Fibroblast of skin of left biceps (primary cell): ENCODE measurements at places on chromosomes 3 and 15.
A peak's percentile ranks its signal among the peaks of the same experiment; 100 is the strongest.

- DNase-seq = no peak
Observed at GRCh38 chr15:69389426-69389825, 24.7 kb upstream of the KIF23 start.

GRCh38 chr3:23644676-23645075 lies 161.1 kb upstream of the UBE2E1 start:
- DNase-seq = no peak

- DNase-seq = no peak
Observed at GRCh38 chr3:99542767-99543518, 95.5 kb upstream of the COL8A1 start.

GRCh38 chr3:24271228-24271627 lies 223.4 kb downstream of the THRB start:
- no peak for DNase-seq

DNA sequence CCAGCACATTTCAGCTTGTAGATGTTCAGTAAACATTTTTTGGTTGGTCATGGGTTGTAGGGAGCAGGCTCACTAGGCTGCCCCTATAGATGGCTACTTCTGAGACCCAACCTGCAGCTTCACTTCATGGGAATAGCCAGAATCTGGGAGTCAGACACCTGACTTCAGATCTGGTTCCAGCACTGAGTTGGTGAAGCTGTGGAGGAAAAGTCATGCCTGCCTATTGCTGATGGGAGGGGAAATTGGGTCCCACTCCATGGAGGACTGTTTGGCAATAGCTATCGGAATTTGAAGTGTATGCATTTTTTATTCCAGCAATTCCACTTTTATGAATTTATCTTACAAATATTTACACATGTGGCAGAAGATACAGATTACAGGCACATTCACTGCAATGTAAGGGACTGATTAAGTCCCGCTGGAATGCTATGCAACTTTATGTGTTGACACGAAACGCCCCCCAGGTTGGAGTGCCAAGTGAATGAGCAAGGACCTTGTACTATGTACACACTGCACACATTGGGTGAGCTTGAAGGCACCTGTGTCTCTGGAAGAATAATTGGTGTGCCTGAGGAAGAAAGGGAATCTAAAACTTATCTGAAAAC lies 7.8 kb upstream of the CCR1 start:
- DNase-seq = no peak

GRCh38 chr15:39486621-39487457 lies 94.0 kb upstream of the THBS1 start:
- no peak for DNase-seq

GRCh38 chr15:99105514-99106341 lies 848 bp downstream of the SYNM start:
- no peak for DNase-seq

DNA sequence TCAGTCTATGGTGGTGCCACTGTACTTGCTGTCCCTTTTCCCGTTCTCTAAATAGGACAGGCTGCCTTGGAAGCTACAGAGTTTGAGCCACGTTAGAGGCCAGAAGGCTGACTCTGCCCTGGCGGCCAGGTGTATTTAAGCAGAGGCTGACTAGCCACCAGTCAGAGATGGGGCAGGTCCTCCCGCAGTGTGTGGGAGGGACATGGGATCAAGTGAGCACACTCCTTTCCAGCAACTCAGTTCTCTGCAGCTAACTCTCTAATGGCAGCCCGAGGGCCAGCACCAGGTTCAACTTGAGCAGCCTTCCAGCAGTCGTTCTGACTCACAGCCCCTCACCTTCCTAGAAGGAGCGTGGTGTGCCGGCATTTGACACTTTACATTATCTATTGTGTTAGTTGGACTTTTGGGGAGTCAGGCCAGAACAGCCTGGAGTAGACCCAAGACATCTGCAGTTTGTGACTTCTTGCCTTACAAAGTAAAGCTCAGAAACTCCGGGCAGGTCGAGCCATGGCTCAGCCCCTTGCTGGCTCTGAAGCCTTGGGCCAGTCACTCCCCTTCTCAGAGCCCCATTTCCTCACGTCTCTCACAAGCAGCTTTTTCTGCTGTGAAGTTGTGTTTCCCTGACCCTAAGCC lies 46.7 kb upstream of the MYZAP start:
- no peak for DNase-seq

- DNase-seq = no peak
Observed at GRCh38 chr3:104885214-104885814, 481.4 kb upstream of the ALCAM start.

DNA sequence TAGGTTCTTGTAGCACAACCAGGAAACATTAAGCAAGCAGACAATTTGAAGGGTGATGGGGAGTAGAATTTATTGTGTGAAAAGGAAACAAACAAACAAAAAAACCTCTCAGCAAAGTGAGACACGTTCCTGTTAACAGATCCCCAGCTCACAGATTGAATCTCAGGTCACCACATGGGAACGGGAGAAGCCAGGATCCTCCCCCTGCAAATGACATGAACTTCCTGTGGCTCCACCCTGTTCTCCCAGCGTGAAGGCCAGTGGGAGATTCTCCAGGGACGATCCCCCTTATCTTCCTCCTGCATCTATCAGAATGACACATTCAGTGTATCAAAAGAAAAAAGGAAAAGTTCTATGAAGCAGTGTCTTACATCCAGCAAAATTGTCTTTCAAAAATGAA lies 1488.1 kb downstream of the OTOL1 start:
- DNase-seq = no peak

DNA sequence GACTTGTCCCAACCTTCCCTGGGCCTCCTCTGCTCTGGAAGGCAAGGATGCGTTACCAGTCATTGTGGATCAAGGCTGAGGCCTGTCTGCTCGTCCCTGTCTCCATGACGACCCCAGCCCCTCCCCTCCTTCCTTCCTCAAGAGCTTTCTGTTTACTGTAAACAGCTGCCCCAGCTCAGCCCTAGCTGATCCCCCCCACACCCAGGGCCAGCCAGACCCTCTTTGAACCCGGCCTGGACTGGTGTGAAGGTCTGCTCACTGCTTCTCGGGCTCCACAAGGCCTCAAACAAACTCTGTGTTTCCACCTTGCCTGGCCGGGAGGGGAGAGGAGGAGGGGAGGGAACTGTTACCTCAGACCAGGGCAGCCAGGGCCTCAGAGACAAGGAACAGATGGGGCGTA lies 16.9 kb downstream of the VPS18 start:
- DNase-seq = no peak

- peak; percentile 26 for DNase-seq
Observed at GRCh38 chr3:4343258-4343657, 40.1 kb downstream of the SETMAR start.

GRCh38 chr3:117756563-117756962 lies 1047.0 kb downstream of the TUSC7 start:
- DNase-seq = no peak

DNA sequence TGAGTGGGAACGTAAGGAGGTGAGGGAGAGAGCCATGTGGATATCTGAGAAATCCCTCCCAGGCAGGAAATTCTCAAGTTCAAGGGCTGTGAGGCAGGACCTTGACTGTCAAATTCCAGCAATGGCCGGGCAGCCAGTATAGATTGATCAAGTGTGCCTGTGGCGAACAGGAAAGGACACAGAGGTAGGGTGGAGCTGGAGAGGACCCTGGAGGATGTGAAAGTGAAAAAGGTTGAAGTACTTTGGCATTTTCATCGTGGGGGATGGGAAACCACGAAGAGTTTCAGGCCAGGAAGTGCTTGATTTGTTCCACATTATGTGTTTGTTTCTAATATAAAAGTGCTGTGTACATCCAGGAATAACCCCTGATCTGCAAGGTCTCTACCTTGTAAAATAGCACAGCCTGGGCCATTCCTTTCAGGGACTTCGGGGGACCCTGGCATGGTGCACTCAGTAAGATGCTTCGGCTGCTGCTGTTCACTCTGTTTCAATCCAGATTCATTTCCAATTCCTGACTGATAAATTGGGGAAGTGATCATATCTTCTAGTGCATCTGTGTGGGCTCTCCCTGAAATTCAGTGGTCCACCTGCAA lies 156.6 kb downstream of the MCTP2 start:
- no peak for DNase-seq

GRCh38 chr3:124209426-124209825 lies 217.5 kb upstream of the ROPN1 start:
- no peak for DNase-seq

GRCh38 chr3:34145796-34146195 lies 347.4 kb downstream of the PDCD6IP start:
- no peak for DNase-seq

- peak; percentile 62 for DNase-seq
Observed at GRCh38 chr15:39232512-39232911, 348.4 kb upstream of the THBS1 start.

DNA sequence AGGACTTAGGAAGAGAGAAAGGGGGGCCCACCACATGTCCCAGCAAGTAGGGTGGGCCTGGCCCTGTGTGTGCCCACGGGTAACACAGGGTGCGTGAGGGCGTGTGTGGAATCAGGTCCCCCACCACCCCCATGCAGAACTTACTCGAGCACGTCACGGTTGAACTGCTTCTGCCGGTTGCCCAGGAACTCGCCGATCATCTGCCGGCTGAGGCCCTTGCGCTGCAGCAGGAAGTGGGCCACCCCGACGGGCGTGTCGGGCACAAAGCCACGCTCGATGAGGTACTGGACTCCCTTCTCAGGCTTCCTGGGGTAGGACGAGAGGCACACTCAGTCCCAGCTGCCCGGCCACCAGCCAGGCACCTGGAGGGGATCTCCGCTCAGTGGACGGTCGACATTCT lies 83.1 kb upstream of the RPL32 start:
- no peak for DNase-seq

DNA sequence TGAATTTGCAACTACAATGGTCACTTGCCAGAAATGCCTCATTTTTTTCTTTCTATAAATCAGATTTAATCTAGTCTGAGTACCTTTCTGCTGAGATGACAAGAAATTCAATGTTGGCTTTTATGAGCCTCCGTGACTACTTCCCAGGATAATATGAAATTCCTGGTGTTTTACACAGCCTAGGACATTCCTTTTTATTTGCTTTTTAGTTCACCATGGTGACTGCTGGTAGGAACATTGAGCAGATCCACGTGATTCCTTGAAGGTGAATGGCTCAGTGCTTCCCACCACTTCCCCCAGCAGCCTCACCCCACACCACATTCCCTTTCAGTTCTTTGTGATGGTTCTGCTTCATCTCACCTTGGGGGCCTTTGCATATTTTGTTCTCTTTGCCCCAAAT lies 4.3 kb upstream of the NPTN start:
- no peak for DNase-seq
